CD4-positive, alpha-beta T cell (primary cell): ENCODE measurements at places on chromosomes 5 and 9.

DNA sequence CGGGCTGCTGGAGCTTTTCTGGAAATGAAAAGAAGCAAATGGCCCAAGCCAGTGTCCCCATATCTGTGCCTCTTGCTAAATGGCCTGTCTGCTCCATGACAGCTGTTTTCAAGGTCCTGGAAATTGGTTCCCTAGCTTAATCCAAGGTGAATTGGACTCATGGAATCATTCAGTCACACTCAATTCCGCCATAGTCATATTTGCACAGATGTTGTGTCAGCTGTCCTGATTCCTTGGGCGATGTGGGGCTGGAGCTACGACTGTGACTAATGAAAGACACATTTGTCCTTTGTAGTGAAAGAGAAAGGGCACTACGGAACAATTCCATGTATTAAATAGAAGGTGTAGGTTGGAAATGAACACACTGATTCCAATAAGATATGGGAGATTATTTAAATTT, 102.9 kb upstream of the MEGF10 start:
- DNase-seq: no peak

- no peak for DNase-seq
Observed at GRCh38 chr5:29614206-29614605, 1579.3 kb upstream of the CDH6 start.

GRCh38 chr9:27385606-27386322, 88.8 kb upstream of the EQTN start:
- DNase-seq: no peak

GRCh38 chr9:35864695-35865255, 5.4 kb downstream of the OR13J1 start:
- DNase-seq: no peak

GRCh38 chr5:5179597-5179996, 39.5 kb downstream of the ADAMTS16 start:
- DNase-seq: no peak

DNA sequence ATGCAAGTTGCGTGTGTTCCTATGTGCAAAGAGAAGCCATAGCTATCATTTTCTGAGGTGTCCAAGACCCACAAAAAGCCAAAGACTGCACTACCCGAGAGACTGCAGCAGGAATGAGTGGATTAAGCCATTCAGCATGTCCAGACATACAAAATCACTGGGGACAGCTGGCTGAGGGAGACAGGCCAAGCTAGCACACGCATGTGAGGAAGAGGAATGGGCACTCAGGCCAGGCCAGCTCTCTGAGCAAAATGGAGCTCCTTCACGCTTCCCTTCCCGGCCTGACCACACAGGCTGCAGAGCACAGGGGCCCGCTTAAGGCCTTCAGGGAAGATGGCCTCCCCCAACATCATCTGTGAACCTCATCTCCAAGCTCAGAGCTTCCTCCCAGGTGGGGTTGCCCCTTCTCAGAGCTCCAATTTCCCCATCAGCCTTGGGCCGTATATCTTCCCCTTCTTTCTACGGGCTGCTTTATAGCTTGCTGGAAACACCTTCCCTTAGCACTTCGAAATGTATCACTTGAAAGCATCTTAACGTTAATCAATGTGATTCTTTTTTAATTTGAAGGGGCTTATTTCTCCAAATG, 8.4 kb downstream of the DCANP1 start:
- no peak for DNase-seq

DNA sequence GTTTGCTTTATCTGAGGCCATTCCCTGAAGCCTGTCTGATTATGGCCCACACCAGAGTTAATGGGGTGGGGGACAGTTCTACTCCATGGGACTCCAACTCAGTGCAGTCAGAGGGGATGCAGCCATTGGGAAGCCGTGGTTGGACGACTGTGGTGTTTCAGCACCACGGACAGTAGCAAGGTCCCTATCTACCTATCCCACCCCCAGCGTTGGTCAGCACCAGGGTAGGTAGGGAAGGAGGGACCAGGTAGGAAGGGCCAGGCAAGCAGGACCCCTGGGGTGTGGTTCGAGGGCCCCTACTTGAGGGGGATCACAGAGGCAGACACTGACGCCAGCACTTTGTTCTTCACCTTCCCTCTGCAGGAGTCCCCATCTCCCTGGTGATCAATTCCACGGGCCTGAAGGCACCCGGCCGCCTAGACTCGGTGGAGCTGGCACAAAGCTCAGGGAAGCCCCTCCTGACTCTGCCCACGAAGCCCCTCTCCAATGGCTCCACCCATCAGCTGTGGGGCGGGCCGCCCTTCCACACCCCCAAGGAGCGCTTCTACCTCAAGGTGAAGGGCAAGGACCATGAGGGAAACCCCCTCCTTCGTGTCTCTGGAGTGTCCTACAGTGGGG, 33.2 kb downstream of the HMCN2 start:
- DNase-seq: no peak

DNA sequence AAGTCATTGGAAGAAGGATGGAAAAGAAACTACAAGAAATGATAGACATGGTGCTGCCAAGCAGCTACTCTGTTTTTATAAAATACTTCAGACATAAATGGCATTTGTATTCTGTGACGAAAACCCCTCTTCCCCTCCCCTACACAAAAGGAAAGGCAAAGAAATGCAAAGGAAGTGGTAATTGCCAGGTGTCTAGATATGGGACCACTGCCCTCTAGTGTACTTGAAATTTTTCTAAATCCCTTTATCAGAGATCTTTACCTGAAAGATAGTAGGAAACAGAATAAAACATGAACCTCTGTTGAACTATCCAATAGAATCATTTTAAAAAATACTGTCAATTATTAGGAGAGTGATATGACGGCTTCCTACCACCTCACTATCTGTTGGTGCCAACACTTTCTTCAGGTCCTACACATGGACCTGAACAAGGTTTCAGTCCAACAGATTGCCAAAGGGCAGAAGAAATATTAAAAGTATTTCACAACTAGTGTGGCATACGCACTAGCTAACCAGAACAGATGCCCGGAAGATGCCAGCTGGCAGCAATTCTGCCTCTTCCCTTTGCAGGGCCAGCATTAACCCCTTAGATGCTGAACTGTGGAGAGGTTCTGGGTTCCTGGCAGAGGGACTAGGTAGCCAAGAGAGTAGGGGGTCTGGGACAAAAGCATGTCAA, 104.1 kb downstream of the TSSK1B start:
- no peak for DNase-seq

DNA sequence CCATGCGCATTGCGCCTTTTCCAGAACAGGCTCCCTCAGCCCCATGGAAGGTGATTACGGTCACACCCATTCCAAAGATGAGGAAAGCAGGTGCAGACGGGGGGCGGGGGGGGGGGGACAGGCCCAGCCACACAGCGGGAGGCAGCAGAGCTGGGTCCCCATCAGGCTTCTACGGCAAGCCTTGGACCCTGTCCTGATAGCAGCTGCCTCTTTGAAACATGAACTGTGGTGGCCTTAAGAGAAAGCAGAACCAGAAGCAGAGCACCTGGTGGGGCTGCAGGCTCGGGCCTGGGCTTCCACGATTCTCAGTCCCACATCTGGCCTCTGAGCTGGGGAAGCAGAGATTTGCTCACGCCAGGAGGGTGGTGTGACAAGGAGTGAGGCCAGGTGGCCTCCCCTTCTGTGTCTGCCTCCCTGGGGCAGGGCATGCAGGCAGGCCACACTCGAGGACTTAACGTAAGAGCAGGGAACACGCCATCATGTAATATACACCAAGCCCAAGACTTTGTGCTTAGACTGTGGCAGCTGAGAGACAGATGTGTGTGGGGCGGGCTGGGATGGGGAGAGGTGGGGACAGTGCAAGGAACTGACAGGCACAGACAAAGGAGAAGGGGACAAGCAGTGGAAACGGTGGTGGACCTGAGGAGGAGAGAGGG, 14.2 kb upstream of the PHYKPL start:
- no peak for DNase-seq

DNA sequence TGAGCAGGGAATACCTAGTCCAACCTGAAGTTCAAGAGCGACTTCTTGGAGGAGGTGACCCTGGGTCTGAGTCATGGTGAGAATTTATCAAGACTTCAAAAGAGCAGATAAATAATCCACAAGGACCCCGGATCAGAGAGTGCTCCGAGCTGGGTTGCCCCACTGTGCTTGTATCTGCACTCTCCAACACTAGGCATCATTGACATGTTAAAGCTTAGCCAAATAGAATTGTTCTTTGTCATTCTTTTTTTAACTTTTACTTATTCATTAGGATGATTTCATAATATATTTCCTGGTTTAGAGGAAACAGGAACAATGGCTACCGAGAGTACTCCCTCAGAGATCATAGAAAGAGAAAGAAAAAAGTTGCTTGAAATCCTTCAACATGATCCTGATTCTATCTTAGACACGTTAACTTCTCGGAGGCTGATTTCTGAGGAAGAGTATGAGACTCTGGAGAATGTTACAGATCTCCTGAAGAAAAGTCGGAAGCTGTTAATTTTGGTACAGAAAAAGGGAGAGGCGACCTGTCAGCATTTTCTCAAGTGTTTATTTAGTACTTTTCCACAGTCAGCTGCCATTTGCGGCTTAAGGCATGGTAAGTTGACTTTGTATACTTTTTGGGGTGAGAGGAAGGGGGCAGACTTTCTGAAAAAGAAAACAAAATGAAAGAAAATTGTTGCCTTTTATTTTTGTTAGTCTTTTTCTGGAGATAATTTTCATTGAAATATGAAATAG, at the start of gene CARD6:
Gene CARD6 (plus strand): TSS at position 300 of the 738 bp plus-strand sequence. CDS start 16 bp downstream, at position 316.
- DNase-seq: no peak

GRCh38 chr9:137744632-137745183, 125.9 kb downstream of the EHMT1 start:
- no peak for DNase-seq

- no peak for DNase-seq
Observed at GRCh38 chr5:142324136-142324870, 518 bp downstream of the SPRY4 start.

GRCh38 chr9:75639971-75640610, 250.4 kb upstream of the PCSK5 start:
- DNase-seq: no peak

- DNase-seq: no peak
Observed at GRCh38 chr5:162638849-162639248, 571.3 kb downstream of the GABRG2 start.

DNA sequence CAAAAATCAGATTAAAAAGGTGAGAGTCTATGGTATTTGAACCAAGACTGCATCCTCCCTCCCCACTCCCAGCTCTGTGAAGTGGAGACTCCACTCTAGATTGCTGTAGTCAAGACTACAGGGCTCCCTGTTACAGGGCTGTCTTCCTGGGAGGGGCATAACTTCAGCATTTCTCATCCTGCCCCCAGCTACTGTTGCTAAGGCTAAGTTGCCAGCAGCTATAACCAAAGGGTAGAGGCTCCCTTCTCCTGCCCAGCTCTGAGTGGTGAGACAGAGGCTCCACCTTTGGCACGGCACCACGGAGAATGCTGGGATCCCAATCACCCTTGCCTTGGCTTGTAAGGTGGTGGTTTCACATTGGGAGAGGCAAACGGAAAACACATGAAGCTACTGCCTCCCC, 39.2 kb upstream of the GCNT4 start:
- DNase-seq: no peak

- no peak for DNase-seq
Observed at GRCh38 chr5:95892784-95893354, 68.8 kb downstream of the ELL2 start.

GRCh38 chr5:166013415-166013814, 2278.0 kb upstream of the WWC1 start:
- no peak for DNase-seq

GRCh38 chr9:121714075-121714705, 62.8 kb downstream of the DAB2IP start:
- no peak for DNase-seq

GRCh38 chr5:151382576-151382975, 35.2 kb upstream of the SLC36A2 start:
- DNase-seq: no peak

GRCh38 chr9:134919303-134919702, 1.6 kb upstream of the FCN1 start:
- DNase-seq: no peak

DNA sequence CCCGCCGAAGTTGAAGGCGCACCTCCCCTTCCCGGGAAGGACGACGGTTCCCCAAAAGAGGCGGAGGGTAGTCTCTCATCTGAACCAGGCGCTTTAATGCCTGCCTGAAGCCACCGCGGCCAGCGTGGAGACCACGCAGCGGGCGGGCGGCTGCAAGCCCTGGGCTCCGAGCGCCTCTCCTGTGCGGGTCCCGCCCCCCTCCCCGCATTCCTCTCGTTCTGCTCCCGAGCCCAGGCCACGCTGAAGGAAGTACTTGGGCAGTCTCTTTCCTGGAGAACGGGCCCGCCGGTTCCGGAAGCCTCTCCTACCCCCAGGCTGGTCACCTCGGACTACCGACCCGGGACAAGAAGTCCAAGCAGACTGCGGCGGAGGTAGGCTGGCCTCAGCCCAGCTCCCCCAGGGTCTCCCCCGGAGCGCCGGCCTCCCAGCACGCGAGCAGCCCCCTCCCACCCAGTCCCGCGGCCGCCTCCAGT, 571 bp downstream of the PPIC start:
- DNase-seq: no peak

DNA sequence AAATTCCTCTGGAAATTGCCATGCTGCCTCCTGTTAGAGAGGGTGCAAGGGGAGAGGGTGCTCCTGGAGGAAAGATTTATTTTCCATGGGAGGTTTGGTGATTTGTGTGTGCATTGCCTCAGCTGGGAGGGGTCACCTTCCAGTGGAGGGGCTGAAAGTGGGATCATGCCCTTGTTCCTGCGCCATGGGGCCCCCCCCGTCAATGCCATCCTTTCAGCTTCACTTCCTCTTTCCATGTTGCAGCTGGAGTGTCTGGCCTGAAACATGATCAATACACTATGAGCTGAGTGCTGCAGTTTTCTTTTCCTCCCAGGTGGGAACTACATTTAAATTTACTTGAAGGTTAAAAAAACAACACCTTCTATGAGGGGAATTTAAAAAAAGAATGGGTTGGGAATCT, 176.8 kb downstream of the MELK start:
- DNase-seq: no peak

DNA sequence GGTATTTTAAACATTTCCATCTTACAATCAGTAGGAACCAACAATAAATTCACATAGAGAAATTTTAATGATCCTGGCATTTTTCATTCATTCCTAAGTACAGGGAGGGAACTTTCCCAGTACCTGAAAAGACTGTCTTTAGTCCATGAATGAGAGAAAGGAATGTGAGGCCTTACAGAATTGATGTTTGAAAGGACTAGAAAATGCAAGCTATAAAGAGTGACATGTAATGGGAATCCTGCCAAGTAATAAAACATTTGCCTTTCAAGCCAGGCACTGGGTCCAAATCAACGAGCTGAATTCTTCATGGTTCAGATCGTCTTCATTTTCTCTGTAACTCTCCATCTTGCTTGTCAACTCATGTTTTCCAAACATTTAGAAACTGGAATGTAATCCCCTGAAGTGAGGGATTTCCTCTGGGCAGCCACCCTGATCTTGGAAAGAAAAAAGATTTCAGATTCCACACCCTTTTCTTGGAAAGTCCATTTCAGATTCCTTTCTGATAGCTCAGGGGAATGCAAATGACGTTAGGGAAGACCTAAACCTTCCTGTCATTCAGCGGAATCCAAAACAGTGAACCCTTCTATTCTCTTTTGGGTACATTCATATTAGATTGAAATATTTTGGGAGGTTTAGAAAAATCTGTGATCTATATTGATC, 315.8 kb downstream of the SH3GL2 start:
- no peak for DNase-seq

GRCh38 chr9:112970939-112971338, 41.1 kb downstream of the ZNF883 start:
- no peak for DNase-seq

- DNase-seq: peak; percentile 64
Observed at GRCh38 chr9:137277329-137278041, at the start of gene TOR4A. Gene TOR4A (plus strand): TSS chr9:137277726. CDS start chr9:137278690, 964 bp downstream.

GRCh38 chr9:35163413-35163812, 1.6 kb downstream of the UNC13B start:
- DNase-seq: no peak

- DNase-seq: no peak
Observed at GRCh38 chr5:99104538-99105132, 175.8 kb upstream of the CHD1 start.
